Activated CD4-positive, alpha-beta memory T cell treated with anti-CD3 and anti-CD28 coated beads, Interleukin-2, amount 10 ng/mL, durations not matched to agents 7 days and 5 days (primary cell): ENCODE measurements at places on chromosomes 3 and 15. TPM values are rescaled to one million over a fixed set of nuclear protein-coding genes. Genes with fewer than 3 reads are reported as not detected.

Gene RETNLB
- total RNA-seq: not detected

Gene ZNF619
- total RNA-seq: 10.6 TPM

Gene MCCC1
- total RNA-seq: 23.5 TPM

Gene ESYT3
- 0.43 TPM for total RNA-seq

Gene SCAANT1
- not detected for total RNA-seq

Gene DLL4
- total RNA-seq: not detected

Gene LMAN1L
- total RNA-seq: 0.63 TPM

Gene RBP2
- not detected for total RNA-seq

Gene CCDC39
- total RNA-seq: not detected

Gene PLCL2
- 38.9 TPM for total RNA-seq

Gene SMCO1
- not detected for total RNA-seq

Gene MYO5C
- total RNA-seq: 1.4 TPM

GRCh38 chr3:127137113-127137512, 55.8 kb upstream of the PRR23E start:
- no peaks in the 10 kb centered on the region for H3K4me1 ChIP-seq
- H3K27ac ChIP-seq: no peak overlapping the region
- peaks cover 20% of the 10 kb centered on the region for H3K27me3 ChIP-seq

- no peaks in the 10 kb centered on the region for H3K27me3 ChIP-seq
- H3K4me3 ChIP-seq: no peak overlapping the region
- H3K4me1 ChIP-seq: peaks cover 5% of the 10 kb centered on the region
- no peak for DNase-seq
- H3K27ac ChIP-seq: no peak overlapping the region
- no peaks in the 10 kb centered on the region for H3K36me3 ChIP-seq
Observed at GRCh38 chr3:99896482-99896881, 78.8 kb downstream of the CMSS1 start.

GRCh38 chr3:37812499-37812896, 49.2 kb upstream of the CTDSPL start:
- H3K36me3 ChIP-seq: no peaks in the 10 kb centered on the region
- H3K27me3 ChIP-seq: peaks cover 10% of the 10 kb centered on the region
- no peak for DNase-seq
- H3K4me3 ChIP-seq: no peak overlapping the region
- no peaks in the 10 kb centered on the region for H3K4me1 ChIP-seq
- no peak overlapping the region for H3K27ac ChIP-seq

- no peaks in the 10 kb centered on the region for H3K4me1 ChIP-seq
- no peaks in the 10 kb centered on the region for H3K27me3 ChIP-seq
- H3K36me3 ChIP-seq: no peaks in the 10 kb centered on the region
- DNase-seq: peak; percentile 8
- H3K4me3 ChIP-seq: no peak overlapping the region
Observed at GRCh38 chr3:126342991-126343648, 14.1 kb downstream of the KLF15 start.

GRCh38 chr3:15647611-15648167, 46.1 kb downstream of the BTD start:
- H3K27ac ChIP-seq: peak overlapping the region; percentile 73
- DNase-seq: peak; percentile 84
- peaks cover 9% of the 10 kb centered on the region for H3K27me3 ChIP-seq

DNA sequence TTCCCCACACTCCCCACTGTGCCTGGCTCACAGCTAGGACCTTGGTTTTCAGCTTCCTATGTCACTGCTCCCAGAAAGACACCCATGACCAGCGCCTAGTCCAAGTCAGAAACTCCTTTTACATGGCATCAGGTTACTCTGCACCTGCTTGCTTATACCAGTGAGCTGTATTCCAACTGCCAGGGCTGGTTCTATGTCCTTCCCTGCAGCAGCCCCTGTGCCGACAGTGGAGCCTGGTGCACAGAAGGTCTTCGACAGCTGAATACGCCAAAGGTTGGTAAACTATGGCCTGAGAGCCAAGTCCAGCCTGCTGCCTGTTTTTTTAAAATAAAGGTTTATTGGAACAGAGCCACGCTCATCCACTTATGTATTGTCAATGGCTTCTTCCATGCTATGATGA, 102.5 kb downstream of the IQSEC1 start:
- DNase-seq: no peak
- no peak overlapping the region for H3K4me3 ChIP-seq
- H3K4me1 ChIP-seq: peaks cover 40% of the 10 kb centered on the region
- peaks cover 33% of the 10 kb centered on the region for H3K36me3 ChIP-seq
- H3K27ac ChIP-seq: no peak overlapping the region

DNA sequence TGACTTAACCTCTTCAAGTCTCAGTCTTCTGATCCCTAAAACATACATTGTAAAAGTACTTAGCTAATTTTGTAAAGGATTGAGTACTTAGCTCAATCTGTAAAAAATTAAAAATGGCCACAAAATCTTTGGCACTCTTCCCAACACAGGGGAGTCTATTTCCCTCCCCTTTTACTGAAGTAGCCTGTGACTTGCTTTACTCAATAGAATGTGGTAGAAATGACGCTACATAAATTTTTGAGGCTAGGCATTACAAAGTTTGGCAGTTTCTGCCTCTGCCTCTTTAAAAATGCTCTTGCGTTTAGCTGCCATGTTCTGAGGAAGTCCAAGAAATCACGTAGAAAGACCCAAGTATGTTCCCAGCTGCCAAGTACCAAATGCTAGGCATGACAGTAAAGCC, 80.2 kb downstream of the CBLB start:
- H3K27ac ChIP-seq: no peak overlapping the region
- DNase-seq: no peak
- no peak overlapping the region for H3K4me3 ChIP-seq
- peaks cover 19% of the 10 kb centered on the region for H3K4me1 ChIP-seq

DNA sequence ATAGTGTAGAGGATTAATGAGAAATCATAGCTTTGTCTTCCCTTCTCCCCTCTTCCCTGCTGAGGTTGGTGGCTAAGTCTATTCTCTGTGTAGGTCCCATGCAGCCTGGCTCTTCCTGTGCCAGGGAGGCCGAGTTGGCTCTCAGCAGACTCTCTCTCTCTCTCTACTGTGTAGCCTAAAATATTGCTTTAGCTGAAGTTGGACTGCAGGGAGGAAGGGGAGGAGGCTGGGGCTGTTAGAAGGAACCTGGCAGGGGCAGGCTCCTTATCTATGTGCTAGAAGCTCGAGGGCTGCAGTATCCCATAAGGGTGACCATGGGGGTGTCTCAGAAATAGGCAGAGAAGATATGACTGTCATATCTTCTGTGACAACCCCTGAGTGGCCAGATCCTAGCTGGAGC, 160.8 kb downstream of the EPHB1 start:
- no peaks in the 10 kb centered on the region for H3K4me1 ChIP-seq
- no peaks in the 10 kb centered on the region for H3K27me3 ChIP-seq
- no peaks in the 10 kb centered on the region for H3K36me3 ChIP-seq
- H3K4me3 ChIP-seq: no peak overlapping the region

DNA sequence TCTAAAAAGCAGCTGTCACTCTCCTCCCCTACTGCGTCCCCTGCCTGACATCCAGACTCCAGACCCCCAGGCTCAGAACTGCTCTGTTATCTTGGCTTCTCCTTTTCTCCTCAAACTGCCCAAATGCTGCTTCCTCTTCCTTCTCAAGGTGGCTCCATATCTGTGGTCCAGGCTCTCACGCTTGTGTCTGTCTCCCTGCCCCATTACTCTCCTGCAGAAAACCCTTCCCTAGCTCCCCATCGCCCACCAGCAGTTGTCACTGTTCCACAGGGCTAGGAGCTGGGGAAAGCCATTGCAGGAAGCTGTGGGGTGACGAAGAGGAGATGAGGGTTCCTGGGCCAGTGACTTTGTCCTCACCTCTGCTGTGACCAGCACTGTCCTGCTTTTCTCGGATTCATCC, 30.7 kb upstream of the CGNL1 start:
- H3K4me1 ChIP-seq: no peaks in the 10 kb centered on the region
- peaks cover 5% of the 10 kb centered on the region for H3K27me3 ChIP-seq
- DNase-seq: no peak

DNA sequence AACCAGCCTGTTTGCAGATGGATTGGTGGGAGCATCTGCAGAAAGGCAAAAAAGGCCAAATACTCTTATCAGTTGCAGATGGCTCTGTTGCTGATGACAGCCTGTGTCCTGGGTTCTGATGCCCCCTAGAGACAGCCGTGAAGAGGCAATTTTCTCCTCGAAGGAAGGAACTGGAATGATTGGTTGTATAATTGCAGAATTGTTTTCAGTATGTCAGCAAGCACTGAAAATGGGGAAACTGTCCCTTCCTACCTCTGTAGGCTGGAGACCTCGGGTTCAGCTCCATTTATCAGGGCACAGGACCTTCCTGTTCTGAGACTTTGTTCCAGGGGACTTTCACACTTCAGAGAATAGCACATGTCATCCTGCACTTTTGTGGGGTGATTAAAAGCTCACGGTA, 103.0 kb downstream of the PGPEP1L start:
- no peaks in the 10 kb centered on the region for H3K36me3 ChIP-seq
- DNase-seq: peak; percentile 23
- peaks cover 13% of the 10 kb centered on the region for H3K4me1 ChIP-seq

- no peaks in the 10 kb centered on the region for H3K36me3 ChIP-seq
- no peak for DNase-seq
- peaks cover 8% of the 10 kb centered on the region for H3K4me1 ChIP-seq
- no peak overlapping the region for H3K4me3 ChIP-seq
- peaks cover 7% of the 10 kb centered on the region for H3K27me3 ChIP-seq
Observed at GRCh38 chr15:58564981-58565380, 133.2 kb downstream of the LIPC start.

DNA sequence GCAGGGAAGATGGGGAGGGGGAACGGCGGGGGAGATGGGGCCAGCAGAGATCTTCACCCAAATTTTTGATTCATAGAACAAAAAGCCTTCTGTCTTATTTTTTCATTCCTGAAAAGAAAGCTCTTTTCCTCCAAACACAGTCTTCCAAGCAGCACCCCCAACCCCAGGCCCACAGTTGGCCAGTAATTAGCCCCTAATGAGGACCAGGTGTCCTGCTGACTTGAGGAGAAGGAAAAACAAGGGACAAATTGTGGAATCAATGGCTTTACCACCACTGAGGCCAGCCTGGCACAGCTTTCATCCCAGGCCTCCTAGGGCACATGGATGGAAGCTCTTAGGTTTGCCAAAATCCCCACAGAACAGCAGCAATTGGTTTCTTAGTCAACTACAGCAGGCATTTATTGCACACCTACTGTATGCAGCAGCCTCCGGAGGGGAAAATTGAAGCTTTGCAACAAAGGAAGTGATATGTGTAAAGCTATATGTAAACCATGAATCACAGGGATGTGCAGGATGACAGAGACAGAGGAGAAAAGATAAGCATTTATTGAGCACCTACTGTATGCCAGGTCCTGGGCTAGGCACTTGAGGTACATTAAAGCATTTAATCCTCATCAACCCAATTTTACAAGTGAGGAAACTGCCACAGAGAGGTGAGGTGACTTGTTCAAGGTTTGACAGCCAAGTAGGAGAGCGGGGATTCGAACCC, 199.5 kb downstream of the TBC1D2B start:
- H3K27me3 ChIP-seq: no peaks in the 10 kb centered on the region
- no peak for DNase-seq
- H3K4me1 ChIP-seq: no peaks in the 10 kb centered on the region
- H3K4me3 ChIP-seq: no peak overlapping the region
- no peak overlapping the region for H3K27ac ChIP-seq

DNA sequence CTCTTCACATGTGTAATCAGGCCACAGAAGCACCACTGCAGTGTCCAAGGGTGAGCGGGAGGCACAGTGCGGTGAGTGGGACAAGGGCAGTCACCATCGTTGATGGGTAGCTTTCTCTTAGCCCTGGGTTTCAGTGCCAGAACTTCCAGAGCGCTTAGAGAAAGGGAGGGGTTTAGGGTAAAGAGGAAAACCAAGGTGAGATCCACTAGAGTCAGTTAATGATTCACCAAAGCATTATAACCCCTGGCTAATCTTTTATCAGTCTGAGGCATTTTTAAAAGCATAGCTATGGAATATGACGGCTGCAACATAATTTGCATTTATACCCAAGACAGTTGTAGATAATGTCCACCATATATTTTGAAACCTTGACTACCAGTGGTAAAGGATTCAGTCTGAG, 94.8 kb downstream of the SHQ1 start:
- no peak overlapping the region for H3K4me3 ChIP-seq
- no peaks in the 10 kb centered on the region for H3K27me3 ChIP-seq
- no peak overlapping the region for H3K27ac ChIP-seq
- peaks cover 30% of the 10 kb centered on the region for H3K4me1 ChIP-seq
- peaks cover 21% of the 10 kb centered on the region for H3K36me3 ChIP-seq

DNA sequence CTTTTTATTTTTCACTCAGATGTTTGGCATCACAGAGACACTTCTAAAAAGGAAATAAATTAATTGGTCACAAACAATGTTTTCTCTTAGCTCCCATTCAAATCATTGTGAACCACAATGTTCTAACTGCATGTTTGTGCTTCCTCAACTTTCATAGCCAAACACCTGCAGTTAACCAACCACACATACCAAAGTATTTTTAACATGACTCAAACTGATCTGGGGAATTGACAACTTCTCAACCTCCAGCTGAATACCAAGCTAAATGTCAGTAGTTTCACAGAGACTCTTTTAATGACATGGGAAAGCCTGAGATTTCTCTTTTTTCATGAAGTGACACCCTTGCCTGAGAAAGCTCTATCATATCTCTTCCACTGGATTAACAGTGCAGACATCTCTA, 217.9 kb upstream of the MME start:
- no peak for DNase-seq
- H3K4me1 ChIP-seq: no peaks in the 10 kb centered on the region
- no peak overlapping the region for H3K27ac ChIP-seq
- H3K27me3 ChIP-seq: no peaks in the 10 kb centered on the region
- H3K36me3 ChIP-seq: no peaks in the 10 kb centered on the region

GRCh38 chr15:50358845-50359244, 3.8 kb upstream of the GABPB1 start:
- no peak overlapping the region for H3K4me3 ChIP-seq
- H3K27ac ChIP-seq: no peak overlapping the region
- DNase-seq: peak; percentile 22
- H3K4me1 ChIP-seq: peaks cover 25% of the 10 kb centered on the region
- H3K36me3 ChIP-seq: peaks cover 61% of the 10 kb centered on the region

DNA sequence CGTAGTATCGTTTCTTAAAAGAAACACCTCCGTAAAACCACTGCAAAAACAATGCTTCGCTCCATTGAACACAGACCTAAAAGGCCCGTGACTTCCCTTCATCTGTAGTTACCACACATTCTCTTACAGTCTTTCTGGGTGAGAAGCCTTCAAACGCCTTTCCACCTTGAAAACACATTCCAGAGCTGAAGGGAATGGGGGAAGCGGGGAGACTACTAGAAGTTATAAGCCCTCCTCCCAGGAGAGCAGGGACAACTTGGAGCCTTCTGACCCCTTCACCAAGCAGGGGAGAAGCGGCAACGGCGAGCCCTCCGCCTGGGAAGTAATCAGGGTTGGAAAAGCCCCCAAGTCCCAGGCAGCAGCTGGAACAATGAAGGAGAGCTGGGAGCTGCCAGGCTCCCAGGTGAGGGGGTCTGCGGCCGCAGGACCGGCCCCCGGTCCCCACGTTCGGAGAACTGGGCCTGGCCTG, 461 bp downstream of the SECISBP2L start:
- H3K4me1 ChIP-seq: peaks cover 29% of the 10 kb centered on the region
- no peaks in the 10 kb centered on the region for H3K27me3 ChIP-seq
- DNase-seq: no peak
- peak overlapping the region; percentile 80 for H3K27ac ChIP-seq

- no peaks in the 10 kb centered on the region for H3K4me1 ChIP-seq
- H3K36me3 ChIP-seq: no peaks in the 10 kb centered on the region
- H3K4me3 ChIP-seq: no peak overlapping the region
- no peak for DNase-seq
- H3K27me3 ChIP-seq: no peaks in the 10 kb centered on the region
Observed at GRCh38 chr3:30555968-30556367, 50.4 kb upstream of the TGFBR2 start.
